ENCODE measurements at places on chromosomes 5 and 9. TPM values are rescaled to one million over a fixed set of nuclear protein-coding genes. Genes with fewer than 3 reads are reported as not detected.

The PAX5 gene
- total RNA-seq, result not detected

The IFNK gene
- total RNA-seq, result not detected

The OGN gene
- total RNA-seq, result not detected

The QRFP gene
- total RNA-seq, result not detected

The FOXD4 gene
- not detected for total RNA-seq

The TUSC1 gene
- total RNA-seq, result 2.0 TPM

- H3K27ac ChIP-seq, result peak overlapping the region; percentile 53
- DNase-seq, result peak; percentile 67
- H3K4me1 ChIP-seq, result peaks cover 25% of the 10 kb centered on the region
- H3K27me3 ChIP-seq, result no peaks in the 10 kb centered on the region
- H3K36me3 ChIP-seq, result no peaks in the 10 kb centered on the region
Measured at GRCh38 chr5:78972654-78973428, 12.3 kb downstream of the ARSB start.

- H3K27ac ChIP-seq, result peak overlapping the region; percentile 59
- peak; percentile 93 for DNase-seq
- H3K27me3 ChIP-seq, result no peaks in the 10 kb centered on the region
- peaks cover 18% of the 10 kb centered on the region for H3K4me1 ChIP-seq
- peaks cover 5% of the 10 kb centered on the region for H3K36me3 ChIP-seq
Measured at GRCh38 chr5:52859628-52860027, 71.9 kb downstream of the ITGA1 start.

- H3K27me3 ChIP-seq, result no peaks in the 10 kb centered on the region
- H3K4me3 ChIP-seq, result no peak overlapping the region
- peak; percentile 16 for DNase-seq
- H3K36me3 ChIP-seq, result no peaks in the 10 kb centered on the region
- no peak overlapping the region for H3K27ac ChIP-seq
- no peaks in the 10 kb centered on the region for H3K4me1 ChIP-seq
Measured at GRCh38 chr5:75640826-75641225, 29.6 kb downstream of the ANKDD1B start.

DNA sequence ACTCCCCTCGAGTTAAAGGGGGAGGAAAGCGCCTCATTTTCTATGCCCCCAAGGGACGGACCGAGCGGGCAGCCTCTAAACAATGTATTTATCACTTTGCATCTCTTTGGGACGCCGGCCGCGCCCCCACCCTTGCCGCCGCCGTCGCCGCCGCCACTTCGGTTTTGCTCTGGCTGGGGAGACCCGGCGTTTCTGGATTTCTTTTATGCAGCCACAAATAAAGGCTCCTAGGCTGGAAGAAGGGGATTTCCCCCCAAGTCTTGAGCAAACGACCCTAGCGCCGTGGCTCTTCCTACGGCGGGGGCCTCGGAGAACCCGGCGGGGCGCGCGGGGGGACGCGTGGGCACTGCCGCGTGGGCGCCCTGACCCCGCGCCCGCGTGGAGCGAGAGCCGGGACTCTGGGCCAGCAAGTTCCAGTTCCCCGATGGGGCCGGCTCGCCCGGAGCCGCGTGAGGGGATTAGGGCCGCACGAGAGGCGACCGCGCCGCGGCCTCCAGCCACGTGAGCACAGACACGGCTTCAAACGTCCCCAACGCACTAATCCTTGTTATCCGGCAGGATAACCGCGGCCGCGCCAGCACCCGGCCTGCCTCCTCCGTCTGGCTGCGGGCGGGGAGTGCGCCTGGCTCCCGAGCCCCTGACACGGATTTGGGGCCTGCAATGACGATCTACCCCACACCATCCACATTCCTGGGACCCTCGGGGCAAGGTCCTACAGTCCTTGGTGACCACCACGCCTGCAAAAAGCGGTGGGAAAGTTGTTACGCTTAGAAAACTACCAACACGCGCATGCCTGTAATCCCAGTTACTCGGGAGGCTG lies 7.9 kb upstream of the NEUROG1 start:
- no peak overlapping the region for H3K27ac ChIP-seq
- no peak for DNase-seq
- H3K4me3 ChIP-seq, result peak overlapping the region; percentile 13

DNA sequence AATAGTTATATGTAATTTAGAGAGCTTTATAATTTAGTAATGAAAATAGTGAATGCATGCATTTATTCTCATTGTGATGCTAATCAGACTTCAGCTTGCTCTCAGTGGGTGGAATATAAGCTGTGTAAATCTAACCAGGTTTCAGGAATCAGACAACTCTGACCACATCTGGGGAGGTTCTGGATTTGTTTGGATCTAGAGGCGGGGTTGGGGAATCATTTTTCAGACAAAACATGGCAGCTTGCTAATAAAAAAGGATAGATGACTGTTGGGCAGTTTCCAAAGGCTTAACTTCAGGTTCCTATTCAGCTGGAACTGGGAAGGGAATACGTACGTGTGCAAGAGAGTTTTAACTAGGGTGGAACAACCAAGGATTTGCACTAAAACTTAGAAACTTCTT lies 43.2 kb upstream of the MAMDC2 start:
- H3K4me3 ChIP-seq, result no peak overlapping the region
- H3K4me1 ChIP-seq, result peaks cover 5% of the 10 kb centered on the region
- no peak overlapping the region for H3K27ac ChIP-seq
- no peaks in the 10 kb centered on the region for H3K36me3 ChIP-seq
- no peaks in the 10 kb centered on the region for H3K27me3 ChIP-seq
- no peak for DNase-seq

DNA sequence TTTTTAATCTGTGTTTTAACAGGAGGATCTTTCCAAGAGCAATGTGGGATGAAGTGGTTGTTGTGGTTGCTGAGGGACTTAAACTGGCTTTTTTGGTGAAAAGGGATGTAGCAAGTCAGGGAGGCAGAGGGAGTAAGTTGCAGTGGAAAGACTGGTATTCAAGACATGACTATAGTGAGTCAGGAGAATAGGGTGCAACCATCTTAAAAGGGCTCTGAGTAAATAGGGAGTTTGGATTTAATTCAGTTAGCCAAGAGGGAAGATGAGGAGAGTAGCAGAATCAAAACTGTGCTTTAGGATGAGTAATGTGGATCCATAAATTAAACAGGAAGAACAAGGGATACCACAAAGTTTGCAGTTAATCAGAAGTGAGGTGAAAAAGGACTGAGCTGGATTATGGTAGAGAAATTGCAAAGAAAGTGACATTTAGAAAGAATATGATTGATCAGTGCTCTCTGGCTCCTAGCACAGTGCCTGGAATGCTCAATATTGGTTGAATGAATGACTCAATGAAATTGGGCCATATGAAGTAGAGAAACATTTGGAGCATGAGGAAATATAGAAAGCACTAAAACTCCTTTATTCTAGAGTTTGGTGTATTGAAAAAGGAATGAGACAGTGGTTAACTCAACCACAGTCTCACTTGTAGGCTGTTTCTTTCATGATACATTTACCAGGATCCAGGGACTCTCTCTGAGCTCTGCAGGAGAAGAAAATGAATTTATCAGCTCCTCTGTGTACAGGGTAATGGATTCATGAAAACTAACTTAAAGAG lies 5.1 kb downstream of the POLR3G start:
- peak; percentile 59 for DNase-seq
- no peak overlapping the region for H3K4me3 ChIP-seq
- no peaks in the 10 kb centered on the region for H3K36me3 ChIP-seq

DNA sequence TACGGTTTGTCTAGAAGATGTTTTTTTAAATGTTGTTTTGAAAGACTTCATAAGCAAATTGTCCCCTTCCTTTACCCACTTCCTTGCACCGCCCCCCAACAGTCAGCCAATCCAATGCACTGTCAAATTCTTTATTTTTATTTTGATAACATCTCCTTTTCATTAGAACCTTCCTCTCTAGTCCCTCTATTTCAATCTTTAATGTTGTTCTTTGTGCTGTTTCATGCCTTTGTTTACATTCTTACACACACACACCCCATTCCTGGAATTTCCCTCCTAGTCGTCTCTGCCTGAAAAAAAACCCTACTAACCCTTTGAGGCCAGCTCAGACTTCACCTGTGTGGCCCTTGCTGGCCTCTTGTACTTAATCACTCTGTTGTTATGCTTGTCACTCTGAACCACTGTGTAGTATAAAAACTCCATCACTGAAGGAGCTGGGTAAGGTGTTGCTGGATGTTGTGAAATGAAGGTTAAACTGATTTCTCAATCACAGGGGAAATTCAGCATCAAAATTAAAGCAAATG lies 133.4 kb downstream of the UGCG start:
- H3K27ac ChIP-seq, result peak overlapping the region; percentile 43
- no peaks in the 10 kb centered on the region for H3K36me3 ChIP-seq
- H3K27me3 ChIP-seq, result no peaks in the 10 kb centered on the region
- peak; percentile 84 for DNase-seq

DNA sequence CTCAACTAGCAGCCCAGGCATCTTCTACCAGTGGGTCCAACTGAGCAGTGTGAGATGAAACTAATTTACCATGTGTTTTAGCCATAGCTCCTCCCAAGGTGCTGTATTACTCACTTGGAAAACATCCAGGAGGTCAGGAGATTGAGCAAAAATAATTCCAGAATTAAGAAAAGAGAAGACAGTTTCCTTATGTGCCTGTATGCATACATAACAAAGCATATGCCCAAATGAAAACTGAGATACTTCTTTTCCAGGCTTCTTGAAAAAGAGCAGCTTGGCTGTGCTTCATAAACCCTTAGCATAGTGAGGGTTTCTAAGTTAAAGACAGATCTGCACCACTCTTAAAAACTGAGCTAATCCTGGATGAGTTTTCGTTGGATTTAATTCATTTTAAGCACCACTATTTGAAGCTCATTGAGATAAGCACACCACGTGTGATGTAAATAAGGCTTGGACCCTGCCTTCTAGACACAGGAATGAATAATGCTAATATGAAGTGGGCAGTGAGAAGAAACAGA lies 119.4 kb downstream of the ADAMTS12 start:
- no peak overlapping the region for H3K4me3 ChIP-seq
- H3K4me1 ChIP-seq, result peaks cover 11% of the 10 kb centered on the region
- H3K27ac ChIP-seq, result no peak overlapping the region
- peak; percentile 80 for DNase-seq

GRCh38 chr9:122579874-122580273 lies 3.3 kb downstream of the OR1L8 start:
- H3K27me3 ChIP-seq, result no peaks in the 10 kb centered on the region
- no peak for DNase-seq
- H3K4me1 ChIP-seq, result no peaks in the 10 kb centered on the region
- no peak overlapping the region for H3K4me3 ChIP-seq
- no peak overlapping the region for H3K27ac ChIP-seq

DNA sequence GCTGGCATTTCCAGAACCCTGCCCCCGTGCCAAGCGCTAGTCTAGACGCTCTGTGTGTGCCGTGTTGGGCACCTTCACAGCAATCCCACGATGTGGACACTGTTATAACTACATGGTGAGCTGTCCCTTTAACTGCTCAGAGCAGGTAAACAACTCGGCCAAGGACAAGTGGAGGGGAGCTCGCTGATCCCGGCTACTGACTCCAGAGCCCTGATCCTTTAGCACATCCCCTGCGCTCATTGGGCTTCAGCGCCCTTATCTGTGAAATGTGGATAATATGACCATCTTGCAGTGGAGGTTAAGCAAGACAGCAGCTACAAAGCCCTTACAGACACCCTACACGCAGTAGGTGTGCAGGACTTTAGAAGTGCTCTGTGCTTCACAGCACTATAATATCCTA lies 16.5 kb downstream of the ORM2 start:
- no peak for DNase-seq
- H3K4me3 ChIP-seq, result no peak overlapping the region
- peaks cover 11% of the 10 kb centered on the region for H3K4me1 ChIP-seq
- peaks cover 69% of the 10 kb centered on the region for H3K36me3 ChIP-seq
- H3K27me3 ChIP-seq, result no peaks in the 10 kb centered on the region
- no peak overlapping the region for H3K27ac ChIP-seq

DNA sequence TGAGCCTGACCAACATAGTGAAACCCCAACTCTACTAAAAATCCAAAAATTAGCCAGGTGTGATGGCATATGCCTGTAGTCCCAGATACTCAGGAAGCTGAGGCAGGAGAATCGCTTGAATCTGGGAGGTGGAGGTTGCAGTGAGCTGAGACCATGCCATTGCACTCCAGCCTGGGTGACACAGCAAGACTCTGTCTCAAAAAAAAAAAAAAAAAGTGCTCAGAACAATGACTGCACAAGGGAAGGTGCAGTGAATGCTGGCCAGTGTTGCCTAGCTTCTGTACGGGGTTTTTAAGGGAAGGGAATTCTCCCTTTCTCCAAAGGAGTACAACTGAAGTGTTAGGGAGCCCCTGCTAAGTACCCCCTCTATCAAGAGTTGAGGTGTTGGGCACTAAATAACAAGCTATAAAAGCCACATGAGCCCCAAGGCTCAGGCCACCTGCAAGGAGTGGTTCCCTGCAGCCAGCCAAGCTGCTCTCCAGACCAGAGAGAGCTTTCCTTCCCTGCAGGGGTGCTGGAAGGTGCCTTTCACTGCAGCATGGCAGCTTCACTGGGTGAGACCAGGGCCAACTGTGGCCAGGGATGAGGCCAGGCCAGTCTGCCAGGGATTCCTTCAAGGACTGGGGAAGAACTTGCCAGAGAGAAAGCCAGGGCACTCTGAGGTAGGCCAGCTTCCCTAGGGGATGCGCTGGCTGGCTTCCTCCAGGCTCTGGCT lies 14.8 kb downstream of the GADD45G start:
- no peak overlapping the region for H3K4me3 ChIP-seq
- DNase-seq, result no peak
- H3K27me3 ChIP-seq, result peaks cover 32% of the 10 kb centered on the region
- no peak overlapping the region for H3K27ac ChIP-seq
- no peaks in the 10 kb centered on the region for H3K36me3 ChIP-seq

DNA sequence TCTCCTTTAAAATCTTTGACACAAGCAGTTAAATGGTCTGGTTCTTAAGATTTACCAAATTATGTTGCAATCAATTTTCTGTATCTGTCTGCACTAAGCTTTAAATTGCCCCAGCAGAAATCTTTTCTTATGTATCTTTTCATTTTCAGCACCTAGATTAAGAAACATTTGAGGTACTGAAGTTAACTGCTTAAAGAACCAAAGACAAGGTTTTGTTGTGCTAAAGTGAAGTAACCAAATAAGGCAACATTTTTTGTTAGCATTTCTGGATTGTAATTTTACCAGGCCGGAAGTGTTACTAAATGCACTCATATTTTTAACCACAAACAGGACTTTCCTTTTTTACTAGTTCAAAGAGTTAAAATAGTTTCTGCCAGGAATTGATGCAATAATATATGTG lies 24.1 kb upstream of the MTAP start:
- H3K36me3 ChIP-seq, result no peaks in the 10 kb centered on the region
- peak overlapping the region; percentile 90 for H3K27ac ChIP-seq
- DNase-seq, result peak; percentile 69
- no peak overlapping the region for H3K4me3 ChIP-seq
- H3K4me1 ChIP-seq, result peaks cover 8% of the 10 kb centered on the region

DNA sequence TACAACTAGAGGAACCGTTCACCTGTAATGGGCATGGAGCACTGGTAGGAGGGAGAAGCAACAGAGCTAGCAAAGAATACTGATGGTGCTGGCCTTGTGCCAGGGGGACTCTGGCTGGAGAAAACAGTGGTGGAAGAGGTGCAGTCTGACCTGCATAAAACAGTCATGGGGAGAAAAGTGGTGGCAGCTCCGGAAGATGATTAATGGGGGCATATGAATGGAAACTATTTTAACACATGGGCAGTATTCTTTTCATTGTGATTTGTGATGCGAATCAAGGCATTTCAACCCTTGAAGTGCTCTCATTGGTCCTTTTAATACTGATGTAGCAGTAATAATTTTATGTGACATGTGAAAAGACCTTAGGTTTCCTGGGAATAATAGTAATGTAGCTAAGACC lies 219.6 kb downstream of the ADAMTS6 start:
- H3K27me3 ChIP-seq, result no peaks in the 10 kb centered on the region
- no peak overlapping the region for H3K4me3 ChIP-seq
- H3K4me1 ChIP-seq, result peaks cover 6% of the 10 kb centered on the region
- peaks cover 4% of the 10 kb centered on the region for H3K36me3 ChIP-seq
- no peak for DNase-seq

All from IMR-90 (cell line).